H1 (cell line): ENCODE measurements at places on chromosomes 4 and X. TPM values are rescaled to one million over a fixed set of nuclear protein-coding genes. Genes with fewer than 3 reads are reported as not detected.

Gene DDX53
- not detected in 2 replicates for total RNA-seq

Gene NWD2
- not detected in 2 replicates for total RNA-seq

Gene SPACA5
- total RNA-seq: not detected in 2 replicates

Gene XAGE1A
- not detected in 2 replicates for total RNA-seq

Gene LAP3
- 50.9 TPM in 2 replicates for total RNA-seq

Gene CCSER1
- 0.84 and 0.90 TPM in 2 replicates for total RNA-seq

Gene MGAT4D
- not detected in 2 replicates for total RNA-seq

Gene MAGEA2
- not detected in 2 replicates for total RNA-seq

Gene EMCN
- not detected in 2 replicates for total RNA-seq

Gene RASGEF1B
- total RNA-seq: 4.6 and 4.7 TPM in 2 replicates

Gene CNGA1
- 0.52 and 0.54 TPM in 2 replicates for total RNA-seq

Gene NSDHL
- total RNA-seq: 30.5 and 31.5 TPM in 2 replicates

Gene NAP1L3
- total RNA-seq: 55.2 and 58.8 TPM in 2 replicates

Gene DNAAF6
- not detected in 2 replicates for total RNA-seq

Gene ZCCHC12
- total RNA-seq: 0.84 and 1.3 TPM in 2 replicates

Gene POU3F4
- 1.1 and 1.4 TPM in 2 replicates for total RNA-seq

Gene FAM184B
- total RNA-seq: 0.39 and 0.46 TPM in 2 replicates

Gene LDOC1
- 52.4 and 52.7 TPM in 2 replicates for total RNA-seq

Gene CFP
- 2.2 and 2.4 TPM in 2 replicates for total RNA-seq

Gene VSIG1
- 1.6 and 2.2 TPM in 2 replicates for total RNA-seq

Gene USP38
- 10.5 and 10.8 TPM in 2 replicates for total RNA-seq

Gene REPS2
- 3.3 and 4.3 TPM in 2 replicates for total RNA-seq

Gene SLITRK4
- 8.1 and 8.2 TPM in 2 replicates for total RNA-seq
